ENCODE measurements at places on chromosomes 1 and 21.

- DNase-seq = no peak
Observed at GRCh38 chr1:23452011-23452411, 27.5 kb upstream of the TCEA3 start.

DNA sequence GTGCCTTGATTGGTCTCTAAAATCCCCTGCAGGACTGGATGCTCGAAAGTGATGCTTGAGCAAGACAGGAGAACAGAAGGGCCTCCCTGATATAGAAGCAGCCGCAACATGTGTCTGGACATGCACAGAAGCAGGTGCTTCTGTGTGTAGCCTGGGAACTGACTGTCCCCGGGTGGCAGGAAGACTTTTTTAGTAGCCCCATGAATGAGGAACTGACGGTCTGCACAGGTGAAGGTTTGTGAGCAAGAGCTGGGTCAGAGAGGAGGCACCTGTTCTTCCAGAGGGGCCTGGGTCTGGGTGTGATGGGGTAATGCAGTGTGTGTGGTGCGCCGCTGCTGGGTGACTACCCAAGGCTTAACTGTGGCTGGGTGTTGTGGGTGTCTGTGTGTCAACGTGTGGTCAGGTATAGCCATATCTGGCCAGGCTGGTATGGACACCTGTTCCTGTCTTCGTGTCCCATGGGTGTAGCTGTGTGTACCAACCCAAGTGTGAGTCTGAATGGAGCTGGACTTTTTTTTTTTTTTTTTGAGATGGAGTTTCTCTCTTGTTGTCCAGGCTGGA lies 39.1 kb upstream of the FOXO6 start:
- no peak for DNase-seq

DNA sequence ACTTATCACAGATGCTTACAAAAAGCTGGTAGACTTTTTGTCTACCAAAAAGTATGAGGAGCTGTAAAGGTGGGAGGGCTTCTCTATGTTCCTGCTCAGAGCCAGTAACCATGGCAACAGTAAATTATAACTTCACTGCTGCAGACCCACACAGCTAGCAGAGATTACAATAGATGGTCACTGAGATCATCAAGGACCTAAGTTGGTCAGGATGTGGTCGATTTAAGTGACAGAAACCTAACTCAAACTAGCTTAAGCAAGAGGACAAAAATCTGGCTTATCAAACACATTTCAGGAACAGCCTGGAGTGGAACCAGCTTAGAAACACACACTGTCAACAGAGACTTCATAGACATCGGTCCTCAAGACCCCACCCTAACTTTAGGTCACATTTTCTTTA lies 113.4 kb upstream of the ATP1A1 start:
- DNase-seq = no peak

GRCh38 chr1:39139723-39140360 lies 64.7 kb upstream of the MACF1 start:
- DNase-seq = no peak

DNA sequence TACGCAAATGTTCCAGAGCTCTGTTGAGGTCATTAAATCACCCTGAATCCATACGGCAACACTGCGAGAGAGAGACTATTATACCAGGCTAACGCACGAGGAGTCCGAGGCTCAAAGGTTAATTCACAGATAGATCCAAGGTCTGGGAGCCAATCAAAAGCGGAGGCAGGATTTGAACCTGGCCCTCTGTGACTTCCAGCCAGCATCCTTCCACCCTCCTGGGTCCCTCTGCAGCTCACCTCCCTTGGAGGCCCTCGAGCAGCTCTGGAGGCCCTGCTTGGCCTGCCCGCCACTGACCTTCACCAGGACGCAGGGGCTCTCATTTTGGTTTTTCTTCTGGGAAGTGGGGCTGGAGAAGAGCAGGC lies 42.1 kb downstream of the KIAA1614 start:
- no peak for DNase-seq

- no peak for DNase-seq
Observed at GRCh38 chr1:206855859-206856258, 9.6 kb upstream of the IL20 start.

GRCh38 chr1:59718064-59718988 lies 96.4 kb upstream of the HOOK1 start:
- no peak for DNase-seq

DNA sequence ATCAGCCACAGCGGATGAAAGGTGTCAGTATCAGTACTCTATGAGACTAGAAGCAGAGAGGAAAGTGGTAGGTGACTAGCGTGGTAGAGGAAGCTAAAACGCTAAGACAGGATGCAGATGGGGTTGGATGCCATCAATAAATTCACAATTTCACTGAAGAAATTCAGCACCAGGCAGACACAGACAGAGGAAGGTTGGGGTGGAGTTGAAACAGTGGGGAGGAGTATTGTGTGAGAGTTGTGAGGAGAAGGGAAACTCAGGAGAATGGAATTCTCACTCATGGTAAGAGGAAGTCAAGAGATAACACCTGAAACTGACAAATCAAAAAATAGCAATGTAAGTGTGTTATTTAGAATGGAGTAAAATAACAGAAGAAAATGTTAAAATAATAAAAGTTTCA lies 208.5 kb upstream of the DAB1 start:
- DNase-seq = no peak

- no peak for DNase-seq
Observed at GRCh38 chr1:14303011-14303410, 295.5 kb upstream of the KAZN start.

- DNase-seq = no peak
Observed at GRCh38 chr1:225664762-225665161, 11.8 kb upstream of the ENAH start.

DNA sequence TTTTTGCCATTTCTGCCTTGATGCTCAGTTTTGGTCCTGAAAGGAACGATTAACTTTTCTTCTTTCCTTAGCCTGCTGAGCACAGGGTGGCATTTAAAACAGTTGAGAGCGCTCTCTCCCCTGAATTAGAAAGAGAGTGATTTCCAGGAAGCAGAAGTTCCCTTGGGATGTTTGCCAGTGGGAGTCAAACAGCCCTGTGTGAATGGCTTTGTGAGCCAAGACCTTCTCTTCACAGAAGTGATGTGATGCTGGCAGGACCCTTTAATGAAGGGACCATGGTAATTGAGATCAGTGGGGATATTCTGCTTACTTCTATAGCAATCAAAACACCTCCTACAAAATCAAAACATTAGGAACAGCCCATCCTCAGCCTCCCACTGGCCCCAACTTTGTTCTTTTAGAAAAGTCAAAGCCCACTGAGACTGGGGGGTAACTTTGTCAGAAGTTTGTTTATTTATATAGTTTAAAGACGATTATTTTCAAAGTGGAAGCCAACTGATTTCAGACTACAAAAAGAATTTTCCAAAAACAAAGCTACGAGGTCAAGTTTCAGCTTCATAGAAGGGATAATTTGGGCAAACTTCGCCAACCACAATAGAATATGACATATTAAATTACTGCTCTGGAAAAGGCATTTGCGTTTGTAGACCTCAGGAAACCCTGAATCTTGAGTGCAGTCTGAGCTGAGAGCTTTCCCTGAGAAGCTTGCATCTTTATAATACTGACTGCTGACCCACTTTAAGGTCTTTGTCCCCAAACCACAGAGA lies 122.7 kb downstream of the GABPA start:
- DNase-seq = no peak

- no peak for DNase-seq
Observed at GRCh38 chr1:97088391-97088790, 366.8 kb downstream of the PTBP2 start.
